Activated gamma-delta T cell (primary cell): ENCODE measurements at places on chromosomes 3 and 15.

- DNase-seq = no peak
Observed at GRCh38 chr3:127195417-127195816, 2.5 kb downstream of the PRR23E start.

- no peak for DNase-seq
Observed at GRCh38 chr3:130839813-130840212, 54.1 kb upstream of the ATP2C1 start.

DNA sequence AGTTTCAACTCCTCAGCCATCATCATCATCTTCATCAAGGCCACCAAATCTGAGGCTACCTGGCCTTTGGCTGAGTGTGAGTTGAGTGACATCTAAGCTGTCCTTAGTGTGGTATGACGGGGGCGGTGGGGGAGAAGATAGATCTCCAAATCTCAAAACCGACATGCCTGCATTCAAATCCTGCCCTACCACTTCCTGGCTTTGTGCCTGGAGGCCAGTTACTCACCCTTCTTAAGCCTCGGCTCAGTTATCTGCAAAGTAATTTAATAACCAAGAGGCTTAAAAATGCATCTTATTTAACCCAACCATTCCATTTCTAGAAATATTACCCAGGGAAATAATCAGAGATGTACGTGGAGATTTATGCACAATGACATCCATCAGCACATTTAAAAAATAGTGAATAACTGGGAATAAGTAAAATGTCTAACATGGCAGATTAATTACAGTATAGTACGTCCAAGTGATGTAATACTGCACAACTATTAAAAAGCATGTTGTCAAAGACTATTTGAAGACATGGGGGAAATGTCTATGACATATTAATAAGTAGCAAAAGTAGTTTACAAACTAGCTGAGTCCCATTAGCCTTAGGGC, 167.4 kb downstream of the NTRK3 start:
- no peak for DNase-seq

GRCh38 chr3:158769549-158769948, 32.3 kb upstream of the MFSD1 start:
- DNase-seq = no peak

- DNase-seq = no peak
Observed at GRCh38 chr3:51137715-51138114, 247.4 kb upstream of the MANF start.

- no peak for DNase-seq
Observed at GRCh38 chr15:95405447-95405846, 925.1 kb upstream of the NR2F2 start.

DNA sequence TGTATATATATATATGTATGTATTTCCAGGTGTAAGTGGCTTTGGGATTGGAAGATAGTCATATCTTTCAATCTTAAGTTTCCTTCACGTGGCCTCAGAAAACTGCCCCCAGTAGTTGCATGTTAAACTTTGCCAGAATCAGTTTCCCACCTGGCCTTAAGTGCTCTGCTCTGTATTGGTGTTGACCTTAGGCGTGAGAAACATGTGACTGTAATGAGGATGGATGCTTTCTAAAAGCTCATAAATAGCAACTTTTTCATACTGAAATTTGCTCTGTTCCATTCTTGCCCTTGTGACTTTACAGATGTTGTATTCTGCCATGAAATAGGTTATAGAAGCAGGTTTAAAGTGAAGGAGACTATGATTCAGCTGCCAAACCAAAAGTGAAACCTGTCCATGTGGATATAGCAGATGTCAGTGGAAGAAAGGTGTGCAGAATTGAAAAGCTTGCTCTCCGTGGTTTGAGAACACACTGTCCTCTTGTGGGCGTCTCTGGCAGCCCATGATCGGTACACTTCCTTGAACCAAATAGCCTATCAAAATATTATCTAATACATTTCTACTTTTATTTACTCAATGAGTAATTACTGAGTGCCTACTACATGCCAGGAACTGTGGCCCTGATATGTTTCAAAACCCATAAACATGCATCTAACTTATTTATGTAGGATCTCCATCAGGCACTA, 15.8 kb downstream of the SCG5 start:
- DNase-seq = no peak

- peak; percentile 39 for DNase-seq
Observed at GRCh38 chr3:47578119-47578632, 489 bp downstream of the CSPG5 start.

GRCh38 chr15:35064576-35065190, 20.4 kb downstream of the NANOGP8 start:
- DNase-seq = no peak

DNA sequence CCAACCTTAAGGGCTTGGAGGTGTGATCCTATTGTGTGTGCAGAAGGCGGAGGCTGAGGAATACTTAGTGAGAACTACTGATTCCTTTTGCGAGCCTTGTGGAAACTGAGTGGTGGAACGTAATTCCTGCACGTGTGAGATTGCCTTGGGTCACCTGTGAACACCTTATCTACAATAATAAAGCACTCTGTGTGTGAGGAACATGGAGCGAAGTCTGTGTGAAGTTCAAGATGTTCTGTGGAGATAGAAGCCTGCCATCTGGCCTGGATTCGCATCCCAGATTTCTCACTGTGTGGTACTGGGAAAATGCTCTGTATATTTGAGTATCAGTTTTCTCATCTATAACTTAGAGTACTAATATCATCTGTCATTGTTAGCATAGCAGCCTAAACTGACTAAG, 179.5 kb upstream of the PDZRN3 start:
- no peak for DNase-seq

DNA sequence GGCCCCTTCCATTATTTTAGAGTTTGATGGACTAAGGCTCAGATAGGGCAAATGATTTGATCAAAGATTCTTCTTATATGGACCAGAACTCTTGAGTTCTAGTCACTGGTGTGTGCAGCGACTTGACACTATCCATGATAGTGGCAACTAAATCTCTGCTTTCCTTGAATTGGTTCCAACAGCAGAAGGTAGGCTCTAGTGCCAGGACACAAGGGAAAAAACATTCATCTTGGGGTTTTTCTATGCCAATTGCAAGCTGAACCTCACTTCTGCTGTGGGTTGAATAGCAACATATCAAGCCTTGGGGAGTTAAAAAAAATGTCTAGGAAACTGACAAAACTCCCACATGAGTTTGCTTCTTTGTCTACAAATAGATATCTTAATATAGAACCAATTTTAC, 35.1 kb downstream of the CTXND1 start:
- no peak for DNase-seq

DNA sequence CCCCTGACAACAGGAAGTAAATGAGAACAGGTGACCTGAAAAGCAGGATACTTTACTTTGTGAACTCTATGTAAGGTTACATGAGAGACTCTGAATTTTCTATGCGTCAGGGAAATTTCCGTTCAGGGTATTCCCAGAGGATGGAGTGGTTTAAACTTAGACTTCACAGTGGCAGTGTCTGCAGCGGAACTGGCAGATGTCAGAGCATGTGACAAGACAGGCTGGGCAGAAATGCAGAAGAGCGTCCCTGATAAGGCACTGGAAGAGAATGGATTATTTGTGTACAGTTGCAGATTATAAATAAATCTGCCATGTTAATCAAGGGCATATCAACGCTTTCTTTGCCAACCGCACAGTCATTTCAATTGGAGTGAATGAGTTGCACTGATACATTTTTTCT, 598.4 kb upstream of the ZNF717 start:
- no peak for DNase-seq

GRCh38 chr3:131004603-131005002, 22.0 kb downstream of the ASTE1 start:
- no peak for DNase-seq

GRCh38 chr3:50525987-50526386, 22.6 kb upstream of the CACNA2D2 start:
- DNase-seq = no peak
